ENCODE measurements at places on chromosomes 5 and 9.

DNA sequence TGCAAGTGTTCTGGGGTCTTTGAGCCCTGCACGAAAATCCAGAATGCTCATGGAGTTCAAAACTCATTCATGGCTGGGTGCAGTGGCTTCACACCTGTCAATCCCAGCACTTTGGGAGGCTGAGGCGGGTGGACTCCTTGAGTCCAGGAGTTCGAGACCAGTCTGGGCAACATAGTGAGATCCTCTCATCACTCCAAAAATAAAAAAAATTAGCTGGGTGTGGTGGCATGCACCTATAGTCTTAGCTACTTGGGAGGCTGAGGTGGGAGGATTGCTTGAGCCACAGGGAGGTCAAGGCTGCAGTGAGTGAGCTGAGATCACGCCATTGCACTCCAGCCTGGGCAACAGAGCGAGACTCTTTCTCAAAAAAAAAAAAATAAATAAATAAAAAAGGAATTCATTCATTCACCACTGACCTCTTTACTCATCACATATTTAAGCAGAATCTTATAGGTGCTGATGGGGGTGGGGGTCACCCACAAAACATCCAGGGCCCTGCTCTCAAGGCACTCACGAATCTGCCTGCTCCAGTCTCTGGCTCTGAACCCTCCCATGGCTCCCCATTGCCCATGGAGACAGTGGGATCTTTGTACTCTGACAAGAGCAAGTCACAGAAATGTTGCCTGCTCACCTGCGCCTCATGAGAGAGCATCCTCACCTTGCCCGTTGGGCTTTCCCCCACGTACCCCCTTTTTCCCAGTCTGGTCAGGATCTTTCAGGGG is 76.7 kb upstream of the IER5L start:
- DNase-seq: no peak

GRCh38 chr9:137294091-137294680 is 7.9 kb downstream of the NRARP start:
- DNase-seq: peak; percentile 66

- DNase-seq: no peak
Measured at GRCh38 chr5:143248822-143249579, 154.5 kb downstream of the NR3C1 start.

DNA sequence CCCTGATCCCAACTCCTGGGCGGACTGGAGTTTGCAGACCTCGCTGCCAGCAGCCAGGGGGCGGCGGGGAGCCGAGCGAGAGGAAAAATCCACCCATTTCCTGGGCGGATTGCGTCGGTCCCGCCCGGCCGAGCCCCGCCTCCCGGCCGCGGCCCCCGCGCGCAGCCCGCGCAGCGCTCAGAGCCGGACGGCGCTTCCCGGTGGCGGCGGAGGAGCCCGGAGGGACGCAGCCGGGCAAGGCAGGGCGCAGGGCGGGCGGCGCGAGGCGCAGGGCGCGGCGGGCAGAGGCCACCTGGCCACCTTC is at the start of gene OLFM1:
Gene OLFM1 (plus strand): TSS at position 180 of the 304 bp plus-strand sequence. CDS start 322 bp downstream, outside the sequence.
- peak; percentile 94 for DNase-seq

DNA sequence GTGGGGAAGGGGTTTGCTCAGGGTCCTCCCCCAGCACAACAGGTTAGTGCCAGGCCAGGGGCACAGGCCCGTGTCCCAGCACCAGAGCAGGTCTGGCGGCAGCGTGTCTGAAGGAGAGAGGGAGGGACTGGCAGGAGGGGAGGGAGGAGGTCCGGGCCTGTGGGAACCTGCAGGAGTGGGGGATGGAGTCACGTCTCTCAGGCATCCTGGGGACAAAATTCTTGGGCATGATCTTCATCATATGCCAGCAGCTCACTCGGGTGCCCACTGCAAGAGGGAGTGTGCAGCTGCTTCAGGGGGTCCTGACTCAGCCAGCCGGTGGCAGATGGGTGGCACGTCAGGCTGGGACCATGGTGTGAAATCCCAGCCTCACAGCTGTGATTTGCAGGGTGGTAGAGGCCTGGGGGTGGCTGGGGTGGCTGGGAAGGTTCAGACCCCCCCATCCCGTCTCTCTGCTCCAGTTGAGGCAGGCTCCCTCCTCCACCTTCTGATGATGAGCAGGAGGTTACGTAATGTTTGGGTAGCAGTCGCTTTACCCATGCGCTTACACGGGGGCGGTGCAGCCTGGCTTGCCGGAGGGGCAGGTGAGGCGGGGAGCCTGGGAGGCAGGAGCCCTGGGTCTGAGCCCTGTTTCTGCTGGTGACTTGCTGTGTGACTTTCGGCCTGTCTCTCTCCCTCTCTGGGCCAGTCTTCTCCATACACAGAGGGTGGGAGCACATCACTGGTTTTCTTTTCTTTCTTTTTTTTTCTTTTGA is 40.5 kb downstream of the NCS1 start:
- DNase-seq: no peak

DNA sequence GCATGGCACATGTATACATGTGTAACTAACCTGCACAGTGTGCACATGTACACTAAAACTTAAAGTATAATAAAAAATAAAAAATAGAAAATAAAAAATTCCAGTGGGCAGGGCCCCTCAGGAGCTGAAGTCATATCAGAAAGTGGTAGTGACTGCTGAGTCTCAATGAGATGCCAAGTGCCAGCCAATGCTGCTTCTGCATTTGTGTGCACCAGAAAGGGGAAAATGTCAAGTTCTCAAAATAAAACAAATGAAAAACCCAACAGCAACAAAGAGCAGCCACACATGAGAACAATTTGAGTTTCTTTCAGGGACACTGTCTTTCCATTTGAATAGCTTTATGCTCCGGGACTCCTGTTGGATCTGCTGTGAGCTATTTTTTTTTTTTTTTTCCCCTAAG is 117.2 kb upstream of the CCDC112 start:
- no peak for DNase-seq

- no peak for DNase-seq
Measured at GRCh38 chr9:70554881-70555280, 140.4 kb upstream of the KLF9 start.

GRCh38 chr5:17364987-17365810 is 132.8 kb upstream of the TAF11L2 start:
- DNase-seq: no peak

All from upper lobe of left lung (tissue), 6 donors.